Fibroblast of lung (primary cell): ENCODE measurements at places on chromosomes 5 and 9.

- DNase-seq, result peak; percentile 11
Measured at GRCh38 chr9:3331801-3332200, 194.0 kb downstream of the RFX3 start.

DNA sequence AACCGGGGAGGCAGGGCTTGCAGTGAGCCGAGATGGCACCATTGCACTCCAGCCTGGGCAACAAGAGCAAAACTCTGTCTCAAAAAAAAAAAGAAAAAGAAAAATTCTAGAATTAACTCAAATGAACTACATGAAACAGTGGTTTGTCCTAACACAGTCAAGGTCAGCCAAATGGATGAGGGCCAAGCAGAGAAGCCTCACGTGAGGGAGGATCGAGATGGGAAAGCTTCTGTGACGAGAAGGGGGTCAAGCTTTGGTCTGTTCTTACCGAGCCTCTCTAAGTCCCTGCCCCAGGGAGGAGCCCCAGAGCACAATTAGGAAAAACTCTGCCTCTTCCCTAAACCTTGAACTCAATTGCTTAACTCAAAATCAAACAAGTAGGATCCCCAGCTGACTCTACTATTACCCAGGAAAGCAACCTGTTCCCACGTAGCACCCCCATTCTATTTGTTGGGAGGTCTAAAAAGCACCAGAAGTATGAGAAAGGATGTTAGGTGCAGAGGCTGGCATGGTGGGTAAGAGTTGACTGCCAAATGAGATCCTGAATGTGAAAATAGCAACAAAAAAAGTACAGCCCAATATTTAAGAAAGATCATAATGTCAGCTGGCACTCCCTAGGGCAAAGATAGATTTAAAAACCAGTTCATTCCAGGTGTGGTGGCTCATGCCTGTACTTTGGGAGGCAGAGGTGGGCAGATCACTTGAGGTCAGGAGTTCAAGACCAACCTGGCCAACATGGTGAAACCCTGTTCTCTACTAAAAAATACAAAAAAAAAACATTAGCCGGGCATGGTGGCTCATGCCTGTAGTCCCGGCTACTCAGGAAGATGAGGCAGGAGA lies 7.2 kb downstream of the ALDH7A1 start:
- DNase-seq, result no peak

DNA sequence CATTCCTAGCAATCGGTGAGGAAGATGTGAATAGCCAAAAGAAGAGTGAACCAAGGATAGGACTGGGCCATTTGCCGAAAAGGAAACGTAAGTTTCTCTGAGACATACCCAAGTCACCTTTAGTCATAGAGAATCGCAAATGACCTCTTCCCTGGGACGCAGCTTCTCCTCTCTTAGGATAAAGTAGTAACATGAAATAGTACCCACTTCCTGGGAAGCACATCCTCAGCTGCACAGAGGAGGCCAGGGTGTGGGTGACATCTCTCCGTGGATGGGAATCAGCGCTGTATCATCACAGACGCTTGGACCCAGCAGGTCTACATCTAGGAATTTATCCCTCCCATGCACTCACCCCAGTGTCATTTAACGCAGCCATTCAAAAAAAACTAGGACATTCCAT lies 120.9 kb upstream of the PHYKPL start:
- no peak for DNase-seq

DNA sequence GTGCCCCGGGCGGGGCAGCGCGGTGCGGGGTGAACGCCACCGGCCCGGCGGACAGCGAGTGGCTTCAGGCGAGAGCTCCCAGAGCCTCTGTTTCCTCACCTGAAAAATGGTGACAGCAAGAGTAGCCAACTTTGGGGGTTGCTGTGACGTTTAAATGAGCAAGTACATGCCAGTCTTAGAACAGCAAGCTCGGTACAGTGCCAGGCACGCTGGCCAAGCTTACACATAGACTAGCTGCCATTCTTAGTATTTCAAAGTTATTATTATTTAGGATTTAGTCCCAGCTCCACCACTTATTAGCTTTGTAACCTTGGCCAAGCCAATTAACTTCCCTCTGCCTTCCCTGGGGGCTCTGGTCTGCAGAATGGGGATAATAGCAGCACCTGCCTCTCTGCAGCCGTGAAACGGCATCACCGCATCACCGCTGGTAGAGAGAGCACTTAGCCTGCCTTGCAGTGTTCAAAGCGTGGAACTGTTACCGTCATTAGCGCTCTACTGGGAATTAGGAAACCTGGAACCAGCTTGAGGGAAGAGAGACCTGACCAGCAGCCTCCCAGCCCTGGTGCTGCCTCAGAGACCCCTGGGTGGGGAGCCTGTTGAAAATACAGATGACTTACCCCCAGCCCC lies at the start of gene C9orf50:
TSS of gene C9orf50 (minus strand) at position 433 of the 627 bp plus-strand sequence. CDS start 527 bp downstream, outside the sequence.
- DNase-seq, result no peak

- no peak for DNase-seq
Measured at GRCh38 chr9:87854580-87854955, 28.1 kb upstream of the SPATA31E1 start.

DNA sequence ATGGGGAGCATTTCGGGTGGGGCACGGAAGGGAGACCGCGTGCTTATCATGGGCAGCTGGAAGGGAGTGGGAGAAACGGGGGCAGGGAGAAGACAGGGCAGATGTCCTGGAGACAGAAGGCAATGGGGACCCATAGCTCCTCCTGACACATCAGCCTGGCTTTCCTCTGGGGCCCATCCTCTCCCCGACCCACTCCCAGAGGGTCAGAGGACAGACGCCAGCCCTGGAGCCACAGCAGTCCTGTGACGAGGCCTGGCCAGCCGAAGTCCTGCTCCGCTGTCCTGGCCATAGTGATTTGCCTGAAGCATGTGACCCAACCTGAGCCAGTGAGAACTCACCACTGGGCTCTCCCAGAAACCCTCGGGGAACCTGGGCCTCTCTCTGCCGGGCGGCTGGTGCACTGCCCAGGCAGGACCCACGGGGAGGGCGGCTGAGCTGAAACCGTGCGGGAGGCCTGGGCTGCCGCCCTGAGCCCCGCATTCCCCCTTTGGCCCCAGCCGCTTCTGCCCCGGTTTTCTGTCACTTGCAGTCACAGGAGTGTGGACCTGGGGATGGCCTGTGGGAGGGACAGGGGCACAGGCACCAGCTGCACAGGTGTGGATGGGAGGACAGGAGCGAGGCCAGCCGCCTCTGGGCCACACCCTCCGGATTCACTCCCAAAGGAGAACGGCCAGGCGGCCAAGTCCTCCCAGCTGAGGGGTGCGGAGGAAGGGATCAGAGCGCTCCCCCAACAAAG lies 19.8 kb downstream of the ADAMTS2 start:
- DNase-seq, result no peak

- no peak for DNase-seq
Measured at GRCh38 chr5:158809310-158809850, 290.3 kb downstream of the EBF1 start.

- DNase-seq, result no peak
Measured at GRCh38 chr9:70564468-70565335, 150.2 kb upstream of the KLF9 start.

GRCh38 chr5:126538579-126538978 lies 56.4 kb downstream of the ALDH7A1 start:
- no peak for DNase-seq

GRCh38 chr9:655875-656274 lies 185.6 kb upstream of the DMRT1 start:
- peak; percentile 24 for DNase-seq

DNA sequence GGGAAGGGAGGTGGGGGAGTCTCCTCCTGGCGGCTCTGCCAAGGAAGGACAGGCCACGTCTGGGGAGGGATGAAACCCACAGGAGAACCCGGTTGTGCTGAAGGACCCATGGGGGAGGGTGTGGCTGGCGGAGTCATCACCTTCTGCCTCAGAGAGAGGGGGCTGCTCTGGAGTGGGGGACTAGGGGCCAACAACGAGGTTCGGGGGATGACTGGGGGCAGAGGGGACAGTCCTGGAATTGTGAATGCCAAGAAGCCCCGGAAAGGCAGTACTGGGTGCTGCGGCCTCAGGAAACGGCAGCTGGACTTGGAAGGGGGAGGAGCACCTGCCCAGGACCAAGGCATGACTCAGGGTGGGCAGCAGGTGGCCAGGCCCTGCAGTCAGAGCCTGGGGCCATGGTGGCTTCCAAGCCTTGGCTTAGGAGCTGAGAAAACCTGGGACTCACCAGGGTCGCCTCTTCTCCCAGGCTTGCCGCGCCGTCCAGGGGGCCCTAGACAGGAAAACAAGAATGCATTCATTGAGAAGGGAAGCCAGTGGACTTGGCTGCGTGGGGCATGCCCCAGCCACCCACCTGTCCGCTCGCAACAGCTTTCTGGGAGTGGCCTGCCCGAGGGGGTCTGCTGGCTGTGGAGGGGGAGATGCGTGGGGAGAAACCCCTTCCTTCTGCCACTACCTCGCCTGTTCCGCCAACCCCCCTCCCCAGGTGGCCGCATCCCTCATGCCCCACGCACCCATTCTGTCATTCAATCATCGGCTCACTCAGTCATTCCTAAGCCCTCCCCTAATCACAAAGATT lies 74.0 kb upstream of the PHYKPL start:
- no peak for DNase-seq

- peak; percentile 70 for DNase-seq
Measured at GRCh38 chr9:92133949-92134604, 18.9 kb upstream of the SPTLC1 start.

DNA sequence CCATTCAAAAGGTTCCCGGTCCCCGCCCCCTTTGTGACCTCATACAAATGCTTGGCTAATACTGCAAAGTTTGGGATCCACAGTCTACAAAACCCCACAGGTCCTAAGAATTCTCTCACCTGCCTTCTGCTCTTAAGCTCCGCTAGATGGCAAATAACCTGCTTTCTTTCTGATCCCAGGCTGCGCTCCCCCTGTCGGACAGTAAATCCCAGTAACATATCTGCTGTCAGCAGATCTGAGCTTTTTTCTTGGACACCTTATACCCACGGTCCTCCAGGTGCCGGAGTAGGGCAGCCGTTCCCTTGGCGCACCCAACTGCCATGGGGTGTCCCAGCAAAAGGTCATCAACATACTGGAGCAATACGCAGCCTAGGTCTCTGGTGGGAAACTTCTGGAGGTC lies 39.0 kb upstream of the PPP1R26 start:
- no peak for DNase-seq

- no peak for DNase-seq
Measured at GRCh38 chr9:122118343-122119165, 25.4 kb upstream of the TTLL11 start.

DNA sequence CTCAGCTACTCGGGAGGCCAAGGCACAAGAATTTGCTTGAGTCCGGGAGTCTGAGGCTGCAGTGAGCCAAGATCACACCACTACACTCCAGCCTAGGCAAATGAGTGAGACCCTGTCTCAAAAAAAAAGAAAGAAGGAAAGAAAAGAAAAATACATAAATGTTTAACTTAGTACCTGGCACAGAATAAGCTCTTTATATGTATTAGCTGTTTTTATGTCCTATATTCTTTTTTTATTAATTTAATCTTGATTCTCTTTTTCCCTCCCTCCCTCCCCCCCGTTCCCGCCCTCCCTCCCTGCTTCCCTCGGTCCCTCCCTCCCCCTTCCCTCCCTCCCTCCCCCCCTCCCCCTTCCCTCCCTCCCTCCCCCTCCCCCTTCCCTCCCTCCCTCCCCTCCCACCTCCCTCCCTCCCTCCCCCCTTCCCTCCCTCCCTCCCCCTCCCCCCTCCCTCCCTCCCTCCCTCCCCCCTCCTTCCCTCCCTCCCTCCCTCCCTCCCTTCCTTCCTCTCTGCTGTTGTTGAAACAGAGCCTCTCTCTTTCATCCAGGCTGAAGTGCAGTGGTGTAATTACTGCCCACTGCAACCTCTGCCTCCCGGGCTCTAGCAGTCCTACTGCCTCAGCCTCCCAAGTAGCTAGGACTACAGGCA lies 135.8 kb upstream of the GRHPR start:
- no peak for DNase-seq

- DNase-seq, result no peak
Measured at GRCh38 chr5:157213527-157214243, 33.0 kb downstream of the ITK start.

DNA sequence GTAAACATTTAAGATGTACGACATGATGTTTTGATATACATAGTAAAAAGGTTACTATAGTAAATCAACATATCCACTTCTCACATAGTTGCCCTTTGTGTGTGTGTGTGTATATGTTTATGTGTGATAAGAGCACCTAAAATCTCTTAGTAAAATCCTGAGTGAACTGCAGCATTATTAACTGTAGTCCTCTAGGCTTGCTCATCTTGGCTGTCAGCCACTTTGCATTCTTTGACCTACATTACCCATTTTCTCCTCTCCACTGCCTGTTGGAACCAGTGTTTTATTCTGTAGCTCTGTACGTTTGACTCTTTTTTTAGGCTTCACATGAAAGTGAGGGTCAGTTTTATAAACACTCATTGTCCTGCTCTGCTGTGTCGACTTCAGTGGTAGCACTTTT lies 24.4 kb downstream of the C5orf22 start:
- no peak for DNase-seq

DNA sequence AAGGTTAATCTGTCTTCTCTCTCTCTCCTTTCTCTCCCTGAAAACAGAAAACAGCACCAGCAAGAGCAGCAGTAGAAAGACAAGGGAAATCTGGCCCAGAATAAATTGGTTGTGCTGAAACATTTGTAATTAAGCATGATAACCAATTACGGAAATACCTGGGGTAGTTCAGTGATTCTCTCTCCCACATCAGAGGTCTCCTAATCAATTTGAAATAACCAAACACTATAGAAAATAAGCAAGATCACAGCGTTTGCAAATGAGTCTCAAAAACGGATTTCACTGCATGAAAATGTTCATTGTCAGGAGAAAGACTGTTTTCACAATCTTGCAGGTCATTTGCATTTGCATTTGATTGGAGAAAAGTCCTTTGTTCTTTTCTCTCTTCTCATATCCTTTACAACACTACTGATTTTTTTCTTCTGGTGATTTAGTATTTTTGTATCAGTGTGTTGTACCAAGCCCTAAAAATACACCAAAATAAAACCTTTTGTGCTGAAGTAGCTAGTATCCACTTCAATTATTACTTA lies 36.8 kb upstream of the CDH6 start:
- no peak for DNase-seq

DNA sequence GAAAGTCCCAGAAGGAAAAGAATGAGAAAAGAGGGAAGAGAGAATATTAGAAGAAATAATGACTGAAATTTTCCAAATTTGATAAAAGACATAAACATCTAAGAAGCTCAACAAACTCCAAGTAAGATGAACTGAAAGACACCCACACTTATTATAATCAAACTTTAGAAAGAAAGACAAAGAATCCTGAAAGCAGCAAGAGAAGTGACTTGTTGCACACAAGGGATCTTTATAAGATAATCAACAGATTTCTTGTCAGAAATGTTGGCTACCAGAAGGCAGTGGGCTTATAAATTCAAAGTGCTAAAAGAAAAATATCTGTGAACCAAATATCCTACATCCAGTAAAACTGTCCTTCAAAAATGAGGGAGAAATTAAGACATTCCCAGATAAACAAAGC lies 49.0 kb upstream of the FNIP1 start:
- no peak for DNase-seq

DNA sequence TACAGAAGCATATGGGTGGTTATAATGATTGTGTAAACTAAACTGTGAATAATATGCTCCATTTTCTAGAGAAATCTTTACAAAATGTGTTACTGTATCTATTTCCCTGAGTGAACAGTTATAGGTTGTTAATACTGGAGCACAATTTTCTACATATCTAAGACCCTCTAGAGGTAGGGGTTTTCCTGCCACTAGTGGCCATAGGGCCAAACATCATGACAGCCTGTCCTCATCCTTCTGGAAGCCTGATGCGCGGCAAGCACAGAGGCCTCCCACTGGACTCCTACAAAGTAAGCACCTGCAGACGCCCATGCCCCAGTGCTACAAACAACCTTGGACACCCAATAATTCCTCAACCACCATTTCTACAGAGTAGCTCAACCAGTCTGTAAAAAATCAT lies 1.9 kb upstream of the SNX18 start:
- DNase-seq, result no peak
